ENCODE measurements at places on chromosomes 2 and 18.

DNA sequence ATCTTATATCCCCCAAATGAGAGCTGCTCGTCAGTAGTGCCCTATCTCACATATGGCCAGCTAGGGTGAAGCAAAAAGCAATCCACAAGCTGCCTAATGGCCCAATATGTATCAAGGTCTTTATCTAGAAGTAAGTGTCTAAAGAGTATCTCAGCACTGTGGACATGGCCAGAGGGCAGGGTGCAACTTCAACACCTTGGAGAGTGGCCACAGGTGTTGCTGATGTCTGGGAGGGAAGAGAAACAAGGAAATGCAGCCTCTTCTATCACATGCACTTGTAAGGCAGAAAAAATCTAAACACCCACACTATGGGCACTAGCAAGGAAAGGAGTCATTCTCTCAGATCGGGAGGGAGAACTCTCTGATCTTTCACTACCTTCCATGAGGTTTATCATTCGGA is 23.7 kb upstream of the MRPL19 start:
- no peak for DNase-seq

DNA sequence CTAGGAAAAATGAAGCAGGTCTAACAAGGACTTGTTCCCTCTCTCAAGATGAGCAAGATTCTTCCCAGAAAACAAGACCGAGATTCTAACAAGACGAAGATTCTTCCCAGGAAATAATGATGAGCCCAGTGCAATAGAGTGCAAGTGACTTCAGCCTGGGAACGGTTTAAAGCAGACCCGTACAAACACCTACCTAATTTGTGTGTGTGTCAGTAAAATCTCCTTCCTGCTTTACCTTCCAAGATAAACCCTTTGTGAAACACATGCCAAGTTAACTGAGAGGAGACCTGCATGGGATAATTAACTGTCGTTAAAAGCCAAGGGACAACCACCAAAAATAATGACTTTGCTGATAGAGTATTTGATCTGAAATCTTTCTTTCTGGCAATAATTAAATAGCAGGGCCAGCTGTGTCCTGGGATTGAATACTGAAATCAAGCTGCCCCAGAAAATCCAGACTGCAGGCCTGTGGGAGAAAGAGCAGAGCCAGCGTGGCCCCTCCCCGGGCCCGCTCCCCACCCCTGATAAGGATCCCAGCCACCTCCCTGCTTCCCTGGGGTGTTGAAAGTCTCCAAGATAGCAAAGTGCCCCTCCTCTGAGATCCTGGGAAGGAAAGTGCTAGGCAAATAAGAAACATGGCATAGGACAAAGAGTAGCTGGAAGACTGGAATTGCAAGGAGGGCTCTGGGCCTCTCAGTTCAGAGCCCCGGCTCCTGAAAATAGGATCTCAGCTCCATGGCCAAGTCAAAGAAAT is 145.5 kb downstream of the CYP26B1 start:
- no peak for DNase-seq

DNA sequence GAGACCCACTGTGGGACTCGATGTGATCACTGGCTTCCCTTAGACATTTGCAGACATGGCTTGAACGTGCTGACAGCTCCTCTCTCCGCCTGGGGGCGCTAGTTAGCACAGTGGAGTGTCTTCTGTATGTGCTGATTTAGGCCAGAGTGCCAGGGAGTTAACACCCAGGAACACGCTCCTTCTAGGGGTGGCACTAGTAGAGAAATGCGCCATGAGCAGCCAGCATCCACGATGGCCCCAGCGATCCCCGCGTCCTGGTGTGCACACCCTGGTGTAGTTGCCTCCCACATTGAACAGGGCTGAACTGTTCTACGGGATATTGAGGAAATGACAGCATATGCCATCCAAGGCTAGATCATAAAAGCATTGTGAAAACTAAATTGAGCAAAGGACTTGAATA is 11.4 kb upstream of the NMUR1 start:
- no peak for DNase-seq

GRCh38 chr2:108912629-108912902 is 76.5 kb downstream of the EDAR start:
- DNase-seq: no peak

DNA sequence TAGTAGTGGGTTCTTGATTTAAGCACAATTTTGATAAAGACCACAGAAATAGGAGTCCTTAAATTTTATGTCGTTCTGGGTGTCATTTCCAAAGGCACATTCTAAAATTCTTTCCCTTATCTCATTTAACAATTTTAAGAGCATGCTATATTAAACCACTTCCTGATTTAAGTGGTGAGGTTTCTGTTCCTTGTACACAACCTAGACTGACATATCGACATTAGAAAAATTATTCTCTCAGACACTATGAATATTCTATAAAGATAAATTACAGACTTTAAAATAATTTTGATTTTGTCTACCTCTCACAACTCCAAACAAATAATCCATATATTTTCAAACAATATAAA is 923.8 kb downstream of the LRP1B start:
- no peak for DNase-seq

- no peak for DNase-seq
Observed at GRCh38 chr2:168751104-168751740, 51.2 kb upstream of the NOSTRIN start.

DNA sequence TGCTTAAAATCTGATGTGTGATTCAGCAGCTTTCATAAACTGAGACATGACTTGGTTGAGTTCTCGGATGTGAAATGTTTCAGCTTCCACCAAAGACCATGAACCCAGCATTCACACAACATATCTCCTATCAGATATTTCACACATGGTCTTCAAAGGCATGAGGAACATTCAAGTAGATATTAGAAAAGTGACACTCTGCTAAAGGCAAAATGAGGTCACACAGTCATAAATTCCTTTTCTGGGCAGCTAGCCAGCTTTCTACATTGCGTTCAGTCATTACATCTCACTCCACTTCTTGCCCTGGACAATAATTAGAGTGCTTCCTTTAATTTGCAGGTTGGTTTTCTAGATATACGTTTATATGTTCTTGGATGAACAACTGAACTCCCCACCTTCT is 96.7 kb downstream of the GAREM1 start:
- DNase-seq: peak; percentile 12

DNA sequence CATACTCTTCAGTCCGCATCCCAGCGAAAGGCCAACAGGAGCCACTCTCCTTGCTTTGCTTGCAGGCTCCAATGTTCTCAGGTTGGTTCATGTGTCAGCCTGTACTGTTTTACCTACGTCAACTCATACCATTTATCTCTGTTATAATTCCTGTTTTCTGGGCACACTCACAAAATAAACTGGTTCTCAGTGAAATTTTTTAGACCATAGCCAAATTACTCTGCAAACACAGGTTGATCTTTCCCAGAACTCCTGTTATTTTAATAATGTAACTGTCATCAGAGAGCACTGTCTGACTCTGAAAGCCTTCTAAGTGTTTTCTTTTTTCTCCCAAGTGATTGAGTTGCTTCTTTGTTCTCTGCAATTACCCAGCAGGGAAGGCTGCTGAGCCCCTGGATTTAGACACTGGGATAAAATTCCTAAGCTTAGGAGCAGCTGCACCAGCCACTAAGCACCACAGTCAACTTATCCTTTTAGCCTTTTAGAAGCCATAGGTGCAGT is 111.6 kb upstream of the PIEZO2 start:
- DNase-seq: no peak
